Sigmoid colon (tissue), 7 donors: ENCODE measurements at places on chromosomes 4 and X. TPM values are rescaled to one million over a fixed set of nuclear protein-coding genes. Genes with fewer than 3 reads are reported as not detected.

DNA sequence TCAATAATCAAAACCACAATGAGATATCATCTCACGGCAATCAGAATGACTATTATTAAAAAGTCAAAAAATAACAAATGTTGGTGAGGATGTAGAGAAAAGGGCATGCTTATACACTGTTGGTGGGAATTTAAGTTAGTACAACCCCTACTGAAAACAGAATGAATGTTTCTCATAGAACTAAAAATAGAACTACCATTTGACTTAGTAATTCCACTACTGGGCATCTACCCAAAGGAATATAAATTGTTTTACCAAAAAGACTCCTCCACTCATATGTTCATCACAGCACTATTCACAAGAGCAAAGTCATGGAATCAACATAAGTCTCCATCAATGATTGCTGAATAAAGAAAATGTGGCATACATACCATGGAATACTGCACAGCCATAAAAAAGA is 278.1 kb upstream of the ARSJ start:
- H3K27me3 ChIP-seq = no peaks in the 10 kb centered on the region
- no peaks in the 10 kb centered on the region for H3K36me3 ChIP-seq
- no peaks in the 10 kb centered on the region for H3K4me1 ChIP-seq
- no peak overlapping the region for H3K4me3 ChIP-seq
- no peak for DNase-seq
- no peak overlapping the region for H3K27ac ChIP-seq

- no peaks in the 10 kb centered on the region for H3K27me3 ChIP-seq
- no peaks in the 10 kb centered on the region for H3K36me3 ChIP-seq
- no peak for DNase-seq
- H3K4me3 ChIP-seq = no peak overlapping the region
- H3K4me1 ChIP-seq = no peaks in the 10 kb centered on the region
Observed at GRCh38 chrX:107576392-107576791, 51.9 kb upstream of the PRPS1 start.

DNA sequence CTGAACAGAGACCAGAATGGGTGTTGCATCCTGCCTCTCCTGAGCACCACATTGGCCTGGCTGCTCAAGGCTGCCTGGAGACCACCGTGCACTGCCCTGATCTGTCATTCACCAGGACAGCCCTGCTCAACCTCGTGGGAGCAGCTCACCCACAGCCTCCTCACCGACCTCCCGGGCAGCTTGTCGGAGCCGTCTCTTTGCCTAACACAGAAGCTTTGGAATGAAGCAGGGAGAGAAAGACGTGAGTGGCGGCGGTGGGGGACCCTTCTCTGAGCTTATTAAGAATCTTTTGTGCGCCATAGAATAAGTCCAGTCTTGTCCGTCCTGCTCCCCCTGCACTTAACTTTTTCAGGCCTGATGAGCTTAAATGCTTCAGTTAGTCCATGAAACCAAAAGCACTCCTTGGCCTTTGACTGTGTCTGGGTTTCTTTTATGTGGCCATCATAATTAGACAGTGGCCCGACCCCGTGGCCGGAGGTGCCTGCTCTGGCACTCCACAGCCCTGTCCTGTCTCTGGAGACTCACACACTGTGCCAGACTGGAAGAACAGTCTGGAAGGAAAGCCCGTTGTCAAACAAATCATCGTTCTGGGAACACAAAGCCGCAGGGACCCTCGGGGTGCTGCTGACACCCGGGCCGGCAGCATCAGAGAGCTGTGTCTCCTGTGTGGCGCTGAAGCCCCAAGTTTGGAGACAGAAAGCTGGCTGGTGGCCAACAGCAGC is 192.8 kb downstream of the BCOR start:
- H3K36me3 ChIP-seq = no peaks in the 10 kb centered on the region
- H3K4me1 ChIP-seq = peaks cover 10% of the 10 kb centered on the region
- peak overlapping the region; percentile 75 for H3K27ac ChIP-seq
- no peak for DNase-seq

Gene MAGEC2
- not detected for polyA plus RNA-seq

DNA sequence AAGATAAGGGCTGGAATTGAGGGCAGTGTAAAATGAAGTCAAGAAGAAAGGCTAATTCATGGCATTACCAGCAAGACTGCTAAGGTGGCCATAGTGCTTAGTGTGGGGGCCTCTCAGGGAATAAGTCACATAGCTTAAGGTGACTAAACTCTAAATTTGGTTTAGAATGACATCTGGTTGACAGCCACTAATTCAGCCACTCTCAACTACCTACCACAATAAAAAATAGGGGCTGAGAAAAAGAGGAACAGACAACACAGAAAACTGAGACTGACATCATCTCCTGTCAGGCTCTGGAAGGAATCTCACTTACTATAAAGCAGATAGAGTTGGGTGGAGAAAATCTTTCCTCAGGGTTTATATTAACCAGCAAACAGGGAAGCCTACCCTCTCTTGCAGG is 96.9 kb downstream of the CHRDL1 start:
- no peak for DNase-seq
- no peak overlapping the region for H3K4me3 ChIP-seq
- no peaks in the 10 kb centered on the region for H3K36me3 ChIP-seq

Gene SLC9B2
- 1.4 TPM for polyA plus RNA-seq

Gene SMIM31
- polyA plus RNA-seq = 6.5 TPM

GRCh38 chrX:122219735-122220134 is 964.3 kb upstream of the GRIA3 start:
- no peak overlapping the region for H3K27ac ChIP-seq
- no peaks in the 10 kb centered on the region for H3K36me3 ChIP-seq
- DNase-seq = no peak
- no peaks in the 10 kb centered on the region for H3K4me1 ChIP-seq
- no peaks in the 10 kb centered on the region for H3K27me3 ChIP-seq
- no peak overlapping the region for H3K4me3 ChIP-seq

- H3K4me3 ChIP-seq = no peak overlapping the region
- no peaks in the 10 kb centered on the region for H3K27me3 ChIP-seq
- DNase-seq = no peak
- no peaks in the 10 kb centered on the region for H3K36me3 ChIP-seq
- H3K4me1 ChIP-seq = no peaks in the 10 kb centered on the region
Observed at GRCh38 chrX:124690495-124690894, 344.1 kb downstream of the SH2D1A start.

Gene C4orf51
- not detected for polyA plus RNA-seq

- no peak overlapping the region for H3K4me3 ChIP-seq
- no peak for DNase-seq
- H3K27me3 ChIP-seq = no peaks in the 10 kb centered on the region
- no peaks in the 10 kb centered on the region for H3K36me3 ChIP-seq
- no peak overlapping the region for H3K27ac ChIP-seq
Observed at GRCh38 chr4:37530451-37530850, 155.7 kb downstream of the RELL1 start.

DNA sequence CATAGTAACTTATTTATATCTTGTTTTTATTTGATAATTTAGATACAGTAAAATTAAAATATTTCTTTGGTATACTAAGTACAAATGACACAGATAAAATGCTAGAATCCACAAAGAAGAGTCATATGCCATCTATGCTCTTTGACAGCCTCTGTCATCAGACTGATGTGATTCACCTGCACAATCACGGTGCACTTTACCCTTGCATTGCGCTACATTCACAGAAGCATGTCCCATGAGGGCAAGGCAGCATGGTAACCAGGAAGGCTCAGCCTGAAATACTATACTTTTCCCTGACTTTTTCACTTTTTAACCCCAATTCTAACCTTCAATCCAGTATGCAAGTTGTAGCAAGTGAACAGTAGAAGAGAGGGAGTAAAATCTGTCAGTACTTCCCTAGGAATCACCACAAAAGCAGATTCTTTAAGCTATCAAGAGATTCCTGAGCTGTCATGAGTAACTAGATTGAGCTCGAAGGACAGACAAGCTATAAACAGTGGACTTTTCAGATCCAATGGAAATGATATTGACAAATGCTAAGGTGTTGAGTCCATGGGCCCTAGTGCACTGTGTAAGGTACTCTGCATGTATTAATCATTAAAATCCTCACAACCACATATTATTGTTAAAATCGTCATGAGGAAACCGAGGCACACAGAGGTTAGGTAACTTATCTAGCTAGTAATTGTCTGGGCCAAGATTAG is 14.2 kb downstream of the SEC24D start:
- no peak overlapping the region for H3K4me3 ChIP-seq
- no peak for DNase-seq
- peaks cover 18% of the 10 kb centered on the region for H3K36me3 ChIP-seq
- H3K27ac ChIP-seq = no peak overlapping the region
- H3K27me3 ChIP-seq = no peaks in the 10 kb centered on the region
- H3K4me1 ChIP-seq = no peaks in the 10 kb centered on the region

Gene PABPC1L2B
- 0.03 TPM for polyA plus RNA-seq

- H3K27me3 ChIP-seq = no peaks in the 10 kb centered on the region
- no peak overlapping the region for H3K4me3 ChIP-seq
- DNase-seq = no peak
- no peaks in the 10 kb centered on the region for H3K4me1 ChIP-seq
- no peaks in the 10 kb centered on the region for H3K36me3 ChIP-seq
- no peak overlapping the region for H3K27ac ChIP-seq
Observed at GRCh38 chrX:27085346-27085745, 377.8 kb downstream of the PPP4R3C start.

Gene UGT2B17
- polyA plus RNA-seq = 376 TPM

DNA sequence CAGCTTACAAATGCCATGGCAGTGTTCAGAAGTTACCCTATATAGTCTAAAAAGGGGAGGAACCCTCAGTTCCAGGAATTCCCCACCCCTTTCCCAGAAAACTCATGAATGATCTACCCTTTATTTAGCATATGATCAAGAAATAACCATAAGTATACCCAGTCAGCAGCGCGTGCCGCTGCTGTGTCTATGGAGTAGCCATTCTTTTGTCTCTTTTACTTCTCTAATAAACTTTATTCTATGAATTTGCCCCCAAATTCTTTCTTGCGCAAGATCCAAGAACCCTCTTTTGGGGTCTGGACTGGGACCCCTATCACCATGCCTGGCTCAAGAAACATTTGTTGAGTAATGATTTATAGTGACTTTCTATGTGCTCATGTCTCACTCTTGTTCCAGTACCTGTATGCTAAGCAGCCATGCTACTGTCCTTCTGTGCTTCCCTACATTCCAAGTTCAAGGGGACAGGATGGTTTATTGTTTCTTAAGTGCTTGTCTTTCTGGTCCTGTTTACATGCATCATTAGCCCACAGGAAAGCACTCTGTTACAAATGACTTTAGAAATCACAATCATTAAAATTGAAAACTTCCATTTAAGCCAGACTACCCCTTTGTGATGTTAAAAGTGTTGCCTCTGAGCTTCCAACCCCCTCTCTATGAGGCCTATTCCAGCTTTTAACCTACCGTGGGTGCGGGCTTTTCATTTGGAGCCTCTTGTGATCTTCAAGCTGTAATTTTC is 63.4 kb upstream of the S100G start:
- H3K4me3 ChIP-seq = no peak overlapping the region
- H3K36me3 ChIP-seq = no peaks in the 10 kb centered on the region
- no peak overlapping the region for H3K27ac ChIP-seq
- H3K27me3 ChIP-seq = no peaks in the 10 kb centered on the region
- no peaks in the 10 kb centered on the region for H3K4me1 ChIP-seq

GRCh38 chr4:3037957-3038461 is 36.3 kb downstream of the HTT-AS start:
- no peak for DNase-seq
- no peaks in the 10 kb centered on the region for H3K36me3 ChIP-seq
- H3K27ac ChIP-seq = no peak overlapping the region
- H3K4me3 ChIP-seq = no peak overlapping the region
- H3K27me3 ChIP-seq = no peaks in the 10 kb centered on the region
- peaks cover 7% of the 10 kb centered on the region for H3K4me1 ChIP-seq

Gene CXCL10
- 13.4 TPM for polyA plus RNA-seq

- no peaks in the 10 kb centered on the region for H3K36me3 ChIP-seq
- H3K27me3 ChIP-seq = peaks cover 81% of the 10 kb centered on the region
- peak within 1 kb of the TSS; percentile 39 for H3K4me3 ChIP-seq
Observed at GRCh38 chr4:92303621-92304027, at the start of gene GRID2. Gene GRID2, plus strand, starts transcription at chr4:92303966.

DNA sequence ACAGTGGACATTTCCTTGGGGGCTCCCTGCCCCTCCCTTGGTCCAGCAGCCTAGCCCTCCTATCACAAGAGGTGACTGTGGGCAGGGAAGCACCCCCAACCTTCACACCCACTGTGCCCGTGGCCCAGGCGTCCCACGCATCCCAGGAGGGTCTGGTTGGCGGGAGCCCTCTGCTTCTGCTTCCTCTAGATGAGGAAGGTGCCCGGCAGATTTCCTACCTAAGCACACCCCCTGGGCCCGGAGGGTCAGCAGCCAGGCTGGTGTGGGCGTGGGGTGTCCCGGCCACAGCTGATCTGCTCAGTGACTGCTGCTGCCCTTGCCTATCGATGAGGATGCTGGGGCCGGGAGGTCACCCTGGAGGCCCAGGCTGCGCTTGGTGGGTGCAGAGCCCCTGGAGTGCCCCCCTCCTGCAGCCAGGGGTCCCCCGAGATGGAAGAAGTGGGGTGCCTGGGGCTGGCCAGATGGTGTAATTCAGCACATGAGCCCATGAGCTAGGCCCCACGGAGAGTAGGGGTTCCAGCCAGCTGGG is 12.2 kb downstream of the SH3BP2 start:
- H3K27me3 ChIP-seq = no peaks in the 10 kb centered on the region
- peak; percentile 48 for DNase-seq
- H3K4me1 ChIP-seq = no peaks in the 10 kb centered on the region
- no peaks in the 10 kb centered on the region for H3K36me3 ChIP-seq
- no peak overlapping the region for H3K4me3 ChIP-seq

GRCh38 chr4:65391382-65391781 is 278.9 kb downstream of the EPHA5 start:
- H3K36me3 ChIP-seq = no peaks in the 10 kb centered on the region
- no peaks in the 10 kb centered on the region for H3K4me1 ChIP-seq
- H3K4me3 ChIP-seq = no peak overlapping the region
- DNase-seq = no peak

Gene GYPA
- polyA plus RNA-seq = not detected

DNA sequence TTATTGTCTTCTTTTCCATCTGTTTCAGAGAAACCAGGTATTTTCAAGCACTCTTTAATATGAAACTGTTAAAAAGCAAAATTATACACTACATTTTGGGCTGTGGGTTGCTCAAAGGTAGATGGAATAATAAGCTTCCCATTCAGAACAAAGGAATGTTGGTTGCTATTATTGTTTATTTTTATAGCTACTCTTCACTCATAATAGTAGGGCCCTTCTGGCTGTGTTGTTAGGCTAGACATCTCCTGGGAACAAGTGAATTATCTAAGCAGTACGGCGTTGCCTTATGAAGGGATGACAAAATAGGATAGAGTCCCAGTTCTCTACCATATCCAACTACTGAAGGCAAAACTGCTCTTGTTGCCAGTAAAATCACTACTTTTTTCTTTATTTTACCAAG is 34.2 kb downstream of the TENM3 start:
- no peak for DNase-seq
- H3K27ac ChIP-seq = no peak overlapping the region
- H3K4me3 ChIP-seq = no peak overlapping the region
- H3K36me3 ChIP-seq = no peaks in the 10 kb centered on the region
- H3K27me3 ChIP-seq = no peaks in the 10 kb centered on the region
